Cardiac fibroblast (primary cell): ENCODE measurements at places on chromosomes 3 and 15.
A peak's percentile ranks its signal among the peaks of the same experiment; 100 is the strongest.

DNA sequence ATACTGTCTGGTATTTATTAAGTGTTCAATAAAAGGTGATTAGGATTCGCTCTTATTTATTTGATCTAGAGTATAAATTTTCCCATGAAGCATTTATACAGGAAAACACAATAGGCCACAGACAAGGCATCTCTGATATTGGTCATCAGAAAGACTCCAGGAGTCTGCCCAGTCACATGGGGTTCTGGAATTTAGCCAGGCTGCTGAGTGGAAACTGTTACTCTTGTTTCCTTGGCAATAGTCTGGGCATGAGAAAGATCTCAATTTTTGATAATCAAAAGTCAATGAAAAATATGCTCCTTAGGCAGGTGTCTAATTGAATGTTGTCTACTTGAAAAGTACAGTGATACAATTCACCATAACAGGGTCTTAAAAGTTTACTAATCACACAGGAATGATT is 161.2 kb downstream of the FRMD5 start:
- DNase-seq = peak; percentile 69

DNA sequence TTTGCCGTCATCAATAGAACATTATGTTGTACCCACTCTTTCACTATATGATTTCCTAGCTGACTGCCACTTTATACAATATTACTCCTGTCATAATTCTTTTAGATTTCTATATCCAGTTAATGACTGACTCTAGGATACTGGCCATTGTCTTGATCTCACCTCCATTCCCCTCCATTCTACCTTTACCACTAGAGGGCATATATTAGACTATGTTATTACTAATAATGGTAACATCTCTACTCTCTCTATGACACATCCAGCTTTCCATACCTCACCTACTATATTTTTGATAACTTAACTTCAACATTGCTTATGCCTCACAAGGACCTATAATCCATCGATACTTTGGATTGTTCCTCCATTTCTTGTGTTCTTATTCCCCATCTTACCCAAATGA is 31.4 kb upstream of the POU1F1 start:
- DNase-seq = no peak

DNA sequence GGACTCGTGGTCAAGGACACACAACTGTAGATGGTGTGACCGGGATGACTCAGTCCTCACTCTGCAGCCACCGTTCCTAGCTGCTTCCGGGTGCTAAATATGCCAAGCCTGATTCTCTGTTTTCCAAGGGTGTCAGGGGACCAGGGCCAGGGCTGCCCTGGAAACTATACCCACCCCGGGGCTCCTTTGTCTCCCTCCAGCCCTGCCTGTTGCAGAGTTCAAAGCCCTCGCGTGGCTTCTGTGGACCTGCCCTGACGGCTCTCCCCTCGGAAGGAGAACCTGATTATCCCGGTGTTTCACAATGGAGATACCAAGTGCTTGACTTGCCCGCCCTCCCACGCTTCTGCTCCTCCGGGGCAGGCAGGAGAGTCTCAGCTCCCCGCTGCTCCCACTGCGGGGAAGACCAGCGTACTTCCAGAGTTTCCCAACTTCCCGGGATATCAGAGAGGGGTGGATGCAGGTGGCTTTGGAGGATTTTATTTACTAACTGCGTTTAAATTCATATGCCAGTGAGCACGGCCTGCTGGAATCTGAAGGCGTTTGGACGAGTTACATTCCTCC is 125.0 kb downstream of the ASB7 start:
- no peak for DNase-seq

- DNase-seq = no peak
These were observed 51.8 kb downstream of the ATP13A4 start for GRCh38 chr3:193502871-193503270.

DNA sequence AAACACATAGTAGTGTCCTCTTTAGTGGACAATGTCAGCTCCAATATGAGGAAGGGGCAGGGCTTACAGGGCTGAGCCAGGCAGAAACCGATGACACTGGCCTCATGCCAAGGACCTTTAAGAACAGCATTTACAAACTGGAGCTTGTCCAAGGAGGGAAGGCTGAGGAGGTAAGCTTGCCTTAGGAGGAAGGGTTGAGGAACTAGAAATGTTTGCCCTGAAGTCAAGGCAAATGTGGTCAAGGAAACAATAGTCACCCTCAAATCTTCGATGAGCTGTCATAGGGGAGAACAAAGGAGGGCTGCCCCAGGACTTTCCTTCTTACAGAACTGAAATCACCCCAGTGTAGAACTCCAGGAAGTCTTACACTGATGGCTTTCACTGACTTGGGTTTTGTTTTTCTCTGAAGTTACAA is 136.4 kb downstream of the LIPC start:
- DNase-seq = peak; percentile 54

DNA sequence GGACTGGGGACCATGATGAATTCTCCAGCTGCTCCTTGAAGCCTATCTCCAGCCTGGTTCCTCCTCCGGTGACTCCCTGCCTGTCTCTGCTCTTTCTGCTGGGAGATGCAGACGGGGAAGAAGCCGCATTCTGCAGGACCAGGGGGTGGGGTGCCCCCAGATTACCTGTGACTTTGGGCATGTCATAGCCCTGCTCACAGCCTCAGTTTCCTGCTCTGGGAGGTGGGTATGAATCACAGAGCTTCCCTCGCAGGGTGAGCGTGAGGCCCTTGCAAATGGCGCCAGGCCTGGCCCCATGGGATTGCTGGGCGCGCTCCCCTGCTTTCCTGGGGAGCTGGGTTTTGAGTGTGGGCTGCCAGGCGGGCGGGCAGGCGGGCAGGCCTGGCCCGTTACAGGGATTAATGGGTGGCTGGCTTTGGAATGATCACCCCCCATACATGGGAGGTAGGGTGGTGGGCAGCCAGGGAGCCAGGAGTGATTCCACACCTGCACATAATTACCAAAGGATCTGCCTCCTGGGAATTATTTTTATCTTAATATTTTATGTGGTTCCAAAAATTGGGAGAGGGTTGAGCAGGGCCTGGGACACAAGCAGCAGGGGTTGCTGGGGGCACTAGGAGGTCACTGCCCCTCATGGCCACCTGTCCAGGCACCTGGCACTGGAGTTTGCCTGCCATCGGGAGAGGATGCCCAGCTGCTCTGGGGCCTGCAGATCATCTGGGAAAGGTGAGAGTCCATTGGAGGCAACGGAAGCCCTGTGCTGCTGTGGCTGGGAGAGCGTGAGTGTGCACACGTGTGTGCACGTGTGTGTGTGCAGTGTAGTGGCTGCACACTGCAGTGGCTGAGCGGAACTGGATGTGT is 106.8 kb downstream of the WNT7A start:
- DNase-seq = no peak

DNA sequence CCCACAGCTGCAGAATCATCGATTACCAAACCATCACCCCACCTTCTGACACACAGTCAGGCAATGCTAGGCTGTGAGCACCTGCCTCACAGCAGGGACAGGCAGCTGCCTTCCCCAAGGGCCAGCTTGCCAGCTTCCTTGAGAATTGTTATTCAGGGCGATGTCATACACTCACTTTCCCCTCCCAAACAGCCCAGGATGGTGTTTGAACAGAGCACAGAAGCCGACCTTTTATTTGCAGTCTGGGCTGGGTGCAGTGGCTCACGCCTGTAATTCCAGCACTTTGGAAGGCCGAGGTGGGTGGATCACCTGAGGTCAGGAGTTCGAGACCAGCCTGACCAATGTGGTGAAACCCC is 84.5 kb upstream of the HERC1 start:
- DNase-seq = no peak

- peak; percentile 26 for DNase-seq
These were observed 536 bp downstream of the ATP10A start for GRCh38 chr15:25862472-25863110.

DNA sequence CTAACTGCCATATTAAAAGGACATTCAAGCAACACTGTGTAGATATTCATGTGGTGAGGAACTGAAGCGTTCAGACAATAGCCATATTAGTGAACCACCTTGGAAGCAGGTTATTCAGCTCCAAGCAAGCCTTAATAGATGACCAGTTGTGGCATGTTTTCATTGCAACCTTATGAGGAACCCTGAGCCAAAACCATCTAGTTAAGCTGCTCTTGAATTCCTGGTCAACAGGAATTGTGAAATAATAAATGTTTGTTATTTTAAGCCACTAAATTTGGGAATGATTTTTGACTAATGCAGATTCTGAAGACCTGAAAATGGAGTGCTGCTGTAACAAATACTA is 73.0 kb downstream of the SPRED1 start:
- no peak for DNase-seq

DNA sequence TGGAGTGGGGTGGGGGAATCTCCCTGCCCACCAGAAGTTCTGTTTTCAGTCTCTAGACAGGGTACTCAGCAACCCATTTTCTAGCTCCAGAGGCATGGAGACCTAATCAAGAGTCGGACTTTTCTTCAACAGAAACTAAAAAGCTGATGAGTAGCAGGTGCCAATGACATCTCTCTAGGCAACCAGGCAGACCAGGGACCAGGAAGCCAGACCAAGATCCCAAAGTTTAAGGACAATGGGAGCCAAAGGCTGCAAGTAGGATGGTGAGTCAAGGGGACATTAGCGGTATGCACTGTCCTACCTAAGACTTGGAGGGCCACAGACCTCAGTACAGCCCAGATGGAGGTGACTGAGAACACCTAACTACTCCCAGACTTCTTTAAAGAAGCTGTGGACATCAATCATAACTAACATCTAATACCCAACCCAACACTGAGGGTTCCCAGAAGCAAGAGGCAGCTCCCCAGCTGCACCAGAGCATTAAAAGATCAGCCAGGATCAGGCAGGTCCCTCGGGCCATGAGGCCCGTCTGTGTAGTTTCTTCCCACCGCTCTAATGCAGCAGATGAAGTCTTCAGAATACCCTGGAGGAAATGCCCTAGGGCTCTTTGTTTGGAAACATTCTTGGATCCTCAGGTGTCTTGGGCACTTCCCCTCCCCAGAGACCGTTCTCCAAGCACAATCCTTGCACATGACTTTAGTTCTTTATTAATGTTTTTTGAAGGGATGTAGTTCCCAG is 979 bp downstream of the CCDC71 start:
- no peak for DNase-seq

DNA sequence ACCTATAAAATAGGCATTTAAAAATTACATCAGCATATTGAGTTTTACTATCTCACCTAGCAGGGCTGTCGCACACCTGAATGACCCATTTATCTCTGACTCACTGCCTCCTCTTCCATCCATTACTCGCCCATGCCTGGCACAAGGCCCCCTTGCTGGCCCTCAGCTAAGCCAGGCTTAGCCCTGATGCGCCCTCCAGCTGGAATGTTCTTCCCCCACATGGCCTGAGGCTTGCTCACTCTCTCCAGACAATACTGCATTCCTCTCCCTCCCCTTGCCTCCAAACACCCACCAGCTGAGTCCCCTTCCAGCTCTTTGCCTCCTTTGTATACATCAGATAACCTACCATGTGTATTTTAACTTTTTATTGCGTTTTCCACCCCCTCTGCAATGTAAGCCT is 7.2 kb downstream of the SH3BP5 start:
- peak; percentile 79 for DNase-seq

DNA sequence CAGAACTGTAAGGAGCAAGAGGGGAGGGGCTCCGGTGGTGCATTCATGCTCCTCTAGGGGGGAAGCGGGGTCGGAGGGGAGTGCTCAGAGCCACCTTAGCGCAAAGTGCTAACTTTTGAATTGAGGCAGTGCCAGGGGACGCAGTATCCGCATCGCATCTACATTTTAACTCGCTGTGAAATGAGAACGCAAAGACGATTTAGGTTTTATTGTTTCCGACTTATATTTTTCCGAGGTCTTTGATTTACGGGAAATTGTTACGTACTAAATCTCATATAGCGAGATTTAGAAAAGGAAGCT is 212 bp downstream of the TCAIM start:
- DNase-seq = no peak

DNA sequence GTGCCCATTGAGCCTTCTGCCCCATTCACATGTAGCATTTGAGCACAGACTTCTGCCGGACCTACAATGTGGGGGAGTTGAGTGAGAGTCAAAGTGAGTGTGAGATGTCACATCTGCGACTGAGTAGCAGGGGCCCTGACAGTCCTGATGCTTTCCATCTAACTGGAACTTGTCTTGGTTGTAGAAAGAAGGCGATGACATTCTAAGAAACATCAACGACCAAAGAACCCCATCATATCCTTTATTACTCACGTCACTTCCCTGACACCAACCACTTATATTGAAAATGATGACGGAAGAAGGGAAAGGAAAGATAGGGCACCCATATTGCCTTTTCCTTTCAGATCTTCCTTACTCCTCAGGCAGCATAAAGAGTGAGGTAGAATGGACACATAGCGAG is 30.5 kb downstream of the SMAD3 start:
- DNase-seq = no peak

DNA sequence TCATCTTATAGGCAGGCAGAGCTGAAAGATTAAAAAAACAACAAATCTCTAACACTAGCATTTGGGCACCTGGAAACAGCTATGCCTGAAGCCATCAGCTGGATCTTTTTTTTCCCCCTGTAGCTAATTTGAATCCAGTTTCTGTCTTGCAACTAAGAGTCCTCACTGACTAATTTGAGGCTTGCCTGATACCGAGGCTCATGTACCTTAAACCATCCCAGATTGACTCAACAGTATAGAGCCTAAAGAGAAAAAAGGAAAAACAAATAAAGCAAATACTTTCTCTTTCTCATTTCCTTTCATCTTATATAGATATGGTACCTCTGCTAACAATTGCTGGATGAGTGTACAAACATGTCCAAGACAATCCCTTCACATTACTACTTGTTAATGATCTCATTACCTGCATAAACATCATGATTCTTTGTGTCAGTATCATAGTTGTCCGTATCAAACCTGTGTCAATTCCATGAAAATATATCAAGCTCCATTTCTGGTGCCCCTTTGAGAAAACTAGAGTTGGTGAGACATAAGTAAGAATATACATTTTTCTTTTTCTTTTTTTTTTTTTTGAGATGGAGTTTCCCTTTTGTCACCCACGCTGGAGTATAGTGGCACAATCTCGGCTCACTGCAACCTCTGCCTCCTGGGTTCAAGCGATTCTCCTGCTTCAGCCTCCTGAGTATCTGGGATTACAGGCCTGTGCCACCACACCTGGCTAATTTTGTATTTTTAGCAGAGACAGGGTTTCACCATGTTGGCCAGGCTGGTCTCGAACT is 43.1 kb downstream of the BHLHE40 start:
- peak; percentile 63 for DNase-seq

- peak; percentile 60 for DNase-seq
These were observed 83.1 kb downstream of the DNAJB8 start for GRCh38 chr3:128383316-128384235.

DNA sequence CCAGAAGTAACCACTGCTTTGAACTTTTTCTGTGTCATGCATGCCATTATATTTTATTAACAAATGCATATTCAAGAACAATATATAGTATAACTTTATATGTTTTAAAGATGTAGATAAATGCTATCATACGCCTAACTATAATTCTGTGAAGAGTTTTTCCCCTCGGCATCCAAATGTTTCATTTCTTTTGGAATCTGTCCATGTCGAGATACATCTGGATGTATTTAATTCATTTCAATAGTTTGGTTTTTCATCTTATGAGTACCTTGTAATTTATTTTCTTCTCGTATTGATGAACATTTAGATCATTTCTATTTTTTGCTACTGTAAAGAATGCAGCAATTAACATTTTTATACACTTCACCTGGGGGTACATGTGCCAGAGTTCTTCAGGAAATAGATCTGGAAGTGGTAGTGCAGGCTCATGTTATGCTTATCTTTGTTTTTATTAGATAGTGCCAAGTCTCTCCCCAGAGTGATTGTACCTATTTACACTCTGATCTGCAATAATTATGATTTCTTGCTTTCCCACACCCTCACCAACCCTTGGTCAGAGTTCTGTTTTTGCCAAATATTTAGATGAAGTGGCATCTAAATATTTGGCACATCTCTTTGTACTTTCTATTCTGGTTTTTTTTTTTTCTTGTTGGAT is 29.7 kb downstream of the USP13 start:
- DNase-seq = no peak

- DNase-seq = no peak
These were observed 3.2 kb downstream of the PFKFB4 start for GRCh38 chr3:48553361-48553760.
